Temporal lobe (tissue), 4 donors: ENCODE measurements at places on chromosomes 7 and 10. TPM values are rescaled to one million over a fixed set of nuclear protein-coding genes. Genes with fewer than 3 reads are reported as not detected.

Gene ZNF425
- 4.4 TPM for total RNA-seq

Gene SYNPO2L
- not detected for total RNA-seq

Gene ODAD2
- 1.5 TPM for total RNA-seq

Gene RET
- 2.2 TPM for total RNA-seq

Gene KLLN
- 0.49 TPM for total RNA-seq

Gene WNT8B
- total RNA-seq: not detected

Gene LIPA
- total RNA-seq: 25.3 TPM

Gene TMEM213
- not detected for total RNA-seq

Gene ZNF487
- total RNA-seq: 12.5 TPM

Gene ADRA2A
- total RNA-seq: 24.6 TPM

Gene MEOX2
- 0.25 TPM for total RNA-seq

Gene IKZF5
- total RNA-seq: 13.5 TPM

Gene CALCR
- not detected for total RNA-seq

Gene NRCAM
- total RNA-seq: 175 TPM

Gene PRR15
- 0.25 TPM for total RNA-seq

Gene CTAGE15
- 0.25 TPM for total RNA-seq

Gene WIPF3
- 6.6 TPM for total RNA-seq

Gene PDE6C
- total RNA-seq: not detected

Gene TFR2
- total RNA-seq: 3.9 TPM

Gene CHN2
- 69.3 TPM for total RNA-seq

Gene SORCS3
- 9.8 TPM for total RNA-seq

Gene CYP2C18
- not detected for total RNA-seq

Gene FEZF1
- total RNA-seq: 0.25 TPM

Gene PRSS2
- total RNA-seq: not detected

Gene RAMP3
- total RNA-seq: 6.1 TPM

Gene NFE2L3
- 13.3 TPM for total RNA-seq
